CD14-positive monocyte (primary cell): ENCODE measurements at places on chromosomes 4 and X.

- DNase-seq, result no peak
Measured at GRCh38 chr4:11005300-11005699, 320.7 kb upstream of the CLNK start.

- no peak for DNase-seq
Measured at GRCh38 chr4:87266986-87267385, 46.6 kb upstream of the KLHL8 start.

GRCh38 chr4:188423039-188423438 lies 283.8 kb downstream of the TRIML1 start:
- DNase-seq, result no peak

DNA sequence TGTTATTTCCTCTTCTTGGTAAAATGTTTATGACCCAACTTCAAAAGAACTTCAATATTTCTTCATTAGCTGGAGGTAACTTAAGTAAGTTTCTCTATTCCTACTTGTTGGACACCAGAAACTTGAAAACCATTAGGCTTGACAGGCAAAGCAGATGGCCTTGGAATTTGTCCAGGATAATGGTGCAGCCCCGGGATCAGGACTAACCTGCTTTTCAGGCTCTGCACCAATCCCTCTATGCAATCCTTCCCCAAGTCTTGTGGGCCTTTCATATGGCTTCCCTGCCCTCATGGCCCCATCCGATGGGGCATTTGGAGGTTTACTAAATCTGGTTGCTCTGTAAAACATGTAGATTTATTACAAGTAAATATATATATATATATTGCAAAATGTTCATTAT lies 68.5 kb downstream of the SPINK2 start:
- no peak for DNase-seq

DNA sequence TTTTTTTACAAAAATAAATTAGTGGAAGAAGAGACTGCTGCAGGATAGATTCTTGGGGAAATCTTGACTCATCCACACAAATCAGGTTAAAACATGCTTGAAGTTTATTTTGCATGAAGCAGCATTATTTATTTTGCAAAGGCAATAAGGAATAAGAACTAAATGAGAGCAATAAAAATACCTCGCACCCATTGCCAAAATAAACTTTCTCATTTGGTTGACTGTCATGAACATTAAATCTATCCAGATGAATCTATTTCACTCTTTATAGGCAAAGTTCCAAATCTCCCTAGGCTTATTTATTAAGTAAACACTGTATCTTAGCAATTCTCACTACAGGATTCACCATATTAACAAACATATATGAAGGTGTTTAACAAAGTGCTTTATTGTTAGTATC lies 58.9 kb downstream of the HOPX start:
- DNase-seq, result no peak

DNA sequence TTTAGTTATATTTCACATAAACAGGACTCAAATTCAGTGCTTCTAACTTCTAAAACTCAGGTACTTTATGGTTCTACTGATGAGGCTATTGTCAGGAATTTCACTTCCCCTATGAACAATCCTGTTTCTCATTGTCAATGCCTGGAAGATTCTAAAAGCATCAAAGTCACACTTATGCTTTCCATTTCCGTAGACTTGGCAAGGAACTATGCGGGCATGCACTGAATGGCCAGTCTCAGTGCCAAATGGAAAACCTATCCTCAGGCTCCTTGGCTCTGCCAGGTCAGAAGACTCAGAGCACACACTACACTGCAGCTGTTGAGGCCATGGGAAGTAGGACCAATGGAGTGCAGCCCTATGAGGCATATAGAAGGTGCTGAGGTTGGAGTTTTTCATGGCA lies 97.0 kb upstream of the PTPN13 start:
- DNase-seq, result no peak

GRCh38 chrX:18558799-18559198 lies 113.1 kb downstream of the RS1 start:
- DNase-seq, result no peak

DNA sequence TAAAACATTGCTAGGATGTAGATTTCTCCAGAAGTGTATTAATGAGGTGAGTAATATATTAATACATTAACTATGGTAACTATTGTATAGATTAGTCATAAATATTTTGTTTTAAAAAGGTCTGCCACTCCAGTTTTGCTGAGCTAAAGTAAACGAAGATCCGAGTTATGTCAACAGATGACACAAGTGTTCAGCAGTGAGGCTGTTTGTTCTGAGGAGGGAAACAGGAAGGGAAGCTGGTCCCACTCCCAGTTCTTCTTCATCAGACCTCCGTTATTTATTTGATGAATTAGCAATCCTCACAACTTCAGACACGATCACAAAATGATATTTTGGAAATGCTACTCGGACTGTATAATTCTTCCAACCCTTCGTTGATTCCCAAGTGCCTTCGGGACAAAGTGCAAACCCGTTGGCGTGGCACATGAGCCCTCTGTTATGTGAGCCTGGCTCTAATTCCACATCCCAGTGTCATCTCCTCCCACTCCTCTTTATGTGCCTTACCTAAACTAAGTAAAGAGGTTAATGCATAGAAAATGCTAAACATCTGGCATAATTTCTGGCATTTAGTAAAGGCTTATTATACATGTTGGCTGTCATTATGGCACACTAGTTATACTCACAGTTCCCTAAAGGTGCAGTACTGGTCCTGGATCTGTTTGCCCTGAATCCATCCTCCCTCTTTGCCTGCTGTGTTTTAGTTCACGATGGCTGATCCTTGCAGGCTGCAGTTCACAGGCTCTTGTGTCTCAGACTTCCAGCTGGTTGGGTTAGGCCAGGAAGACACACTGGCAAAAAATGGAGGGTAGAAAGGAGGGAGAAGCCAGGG lies 190.6 kb upstream of the LNX1 start:
- DNase-seq, result no peak

GRCh38 chrX:54193085-54193821 lies 10.2 kb upstream of the FAM120C start:
- DNase-seq, result no peak
